Effector memory CD8-positive, alpha-beta T cell (primary cell): ENCODE measurements at places on chromosomes 7 and 10.
A peak's percentile ranks its signal among the peaks of the same experiment; 100 is the strongest.

- DNase-seq = no peak
Observed at GRCh38 chr10:103580011-103580410, 86.5 kb downstream of the NEURL1 start.

GRCh38 chr10:30184397-30185033 lies 125.1 kb upstream of the JCAD start:
- no peak for DNase-seq

DNA sequence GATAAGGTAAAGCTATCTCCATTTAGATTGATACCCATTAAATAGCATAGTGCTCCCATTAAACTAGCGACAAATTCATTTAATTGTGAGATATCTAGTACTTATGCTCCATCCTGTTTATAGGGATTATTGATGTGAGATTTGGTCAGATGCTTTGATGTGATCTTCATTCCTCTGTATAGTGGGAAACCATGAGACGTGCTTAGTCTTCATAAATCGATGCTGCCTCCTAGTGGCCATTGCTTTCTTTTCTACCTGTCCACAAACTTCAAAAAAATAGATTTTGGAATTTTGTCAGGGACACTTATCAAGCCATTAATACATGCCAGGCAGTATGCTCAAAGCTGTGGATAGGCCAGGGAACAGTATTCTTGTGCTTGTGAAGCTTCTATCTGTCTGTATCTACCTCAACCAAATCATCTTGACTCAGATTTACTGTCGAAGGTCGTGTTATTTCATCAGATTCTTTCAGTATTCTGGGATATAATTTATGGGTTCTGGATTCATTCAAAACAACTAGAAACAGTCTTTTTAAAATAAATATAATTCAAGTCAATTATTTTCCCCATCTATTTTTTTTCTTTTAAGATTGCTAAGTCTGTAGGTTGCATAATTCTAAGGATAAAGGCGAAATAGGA lies 12.0 kb downstream of the LSM8 start:
- peak; percentile 51 for DNase-seq

DNA sequence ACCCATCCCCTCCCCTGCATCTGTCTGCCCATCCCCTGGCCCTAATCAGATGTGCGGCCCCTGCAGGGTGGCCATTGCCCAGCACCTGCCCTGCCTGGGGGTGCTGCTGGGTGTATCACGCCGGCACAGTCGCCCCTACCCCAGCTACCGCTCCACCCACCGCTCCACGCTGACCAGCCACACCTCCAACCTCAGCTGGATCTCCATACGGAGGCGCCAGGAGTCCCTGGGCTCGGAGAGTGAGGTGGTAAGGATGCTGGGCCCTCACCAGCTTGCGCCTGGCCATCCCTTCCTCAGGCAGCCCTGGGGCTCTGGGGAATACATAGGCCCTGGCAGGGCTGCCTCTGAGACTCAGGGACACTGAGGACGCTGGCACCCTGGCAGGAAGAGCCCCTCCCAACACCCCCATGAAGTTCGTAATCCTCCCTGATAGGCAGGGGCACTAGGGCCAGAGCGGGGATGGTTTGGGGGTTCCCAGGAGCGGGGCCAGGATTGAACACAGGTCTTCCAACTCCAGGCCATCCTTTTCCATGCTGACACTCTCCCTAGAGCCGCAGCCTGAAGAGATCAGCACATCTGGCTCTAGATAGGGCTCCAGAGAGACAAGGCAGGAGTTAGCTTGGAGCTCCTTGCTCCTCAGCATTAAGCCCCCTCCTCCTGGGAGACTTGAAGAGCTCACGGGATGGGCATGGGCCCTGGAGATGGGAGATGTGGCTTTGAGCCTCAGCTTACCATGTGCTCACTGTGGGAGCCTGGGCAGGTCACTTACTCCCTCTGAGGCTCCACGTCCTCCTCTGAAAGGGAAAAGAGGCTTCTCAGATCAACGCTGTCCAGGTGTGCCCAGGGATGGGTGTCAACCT lies 5.9 kb upstream of the LDB3 start:
- no peak for DNase-seq

- DNase-seq = peak; percentile 78
Observed at GRCh38 chr7:127392566-127393367, at the start of gene ZNF800. ZNF800 (minus strand) TSS chr7:127392708; CDS start chr7:127391557, 1,151 bp downstream.

GRCh38 chr10:119113751-119114732 lies 10.1 kb downstream of the DENND10 start:
- no peak for DNase-seq

DNA sequence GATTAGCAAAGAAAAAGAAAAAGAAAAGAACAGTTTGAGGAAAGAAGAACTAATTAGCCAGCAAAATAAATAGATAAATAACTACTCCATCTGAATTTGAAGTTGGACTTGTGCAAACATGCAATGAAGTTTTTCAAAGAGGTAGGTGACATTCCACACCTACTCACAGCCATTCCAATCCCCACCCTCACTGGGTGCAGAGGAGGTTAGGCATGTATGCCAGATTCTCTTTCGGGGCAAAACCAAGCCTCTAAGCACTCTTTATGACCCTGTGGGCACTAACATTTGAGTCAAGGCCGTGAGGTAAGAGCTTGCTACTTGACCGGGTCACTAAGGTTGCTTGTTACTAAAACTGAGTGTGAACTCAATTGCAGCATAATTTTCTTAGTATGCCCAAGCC lies 108.4 kb upstream of the SEMA3A start:
- no peak for DNase-seq

GRCh38 chr7:45153233-45153632 lies 4.4 kb upstream of the RAMP3 start:
- no peak for DNase-seq

DNA sequence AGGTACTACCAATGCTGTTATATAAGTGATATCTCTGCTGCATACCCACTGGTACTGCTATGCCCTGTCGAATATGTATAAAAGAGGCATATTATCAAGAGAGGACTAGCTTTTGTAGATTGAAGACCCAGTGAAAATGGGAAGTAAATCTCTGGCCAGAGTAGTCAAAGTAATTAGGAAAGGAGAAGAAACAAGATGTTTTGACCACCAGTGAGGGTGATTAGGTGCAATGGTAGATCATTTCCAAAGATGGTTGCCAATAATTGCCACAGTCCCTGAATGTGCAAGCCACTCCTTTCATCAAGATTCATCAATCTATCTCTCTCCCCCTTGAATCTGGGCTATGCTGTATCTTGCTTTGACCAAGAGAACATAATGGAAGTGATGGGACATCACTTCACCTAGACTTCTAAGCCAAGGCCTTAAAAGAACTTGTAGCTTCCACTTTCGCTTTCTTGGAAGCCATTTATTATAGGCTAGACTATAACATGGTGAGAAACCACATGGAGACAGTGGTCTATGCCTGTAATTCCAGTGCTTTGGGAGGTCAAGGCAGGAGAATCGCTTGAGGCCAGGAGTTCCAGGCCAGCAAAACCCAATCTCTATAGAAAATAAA lies 52.6 kb upstream of the ST8SIA6 start:
- no peak for DNase-seq

DNA sequence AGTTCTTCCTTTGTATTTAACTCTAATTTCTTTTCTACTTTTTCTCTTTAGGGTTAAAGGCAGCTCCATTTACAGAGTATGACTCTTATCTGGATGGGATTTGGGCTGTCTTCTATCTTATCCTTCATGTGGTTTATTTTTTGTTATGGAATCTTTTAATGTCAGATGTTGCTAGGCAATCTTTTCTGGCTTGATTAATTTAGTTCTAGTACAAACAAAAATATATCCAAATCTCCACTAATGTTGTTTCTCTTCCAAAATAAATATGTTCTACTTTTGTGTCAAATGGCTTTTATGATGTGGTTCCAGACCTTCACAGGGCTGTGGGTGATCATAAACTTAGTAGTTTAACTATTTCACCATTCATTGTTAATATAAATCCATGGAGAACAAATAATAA lies 246.9 kb downstream of the AHR start:
- DNase-seq = no peak

GRCh38 chr10:118966076-118966849 lies 63.3 kb upstream of the NANOS1 start:
- no peak for DNase-seq

GRCh38 chr10:111459967-111460366 lies 383.1 kb downstream of the ADRA2A start:
- DNase-seq = no peak

DNA sequence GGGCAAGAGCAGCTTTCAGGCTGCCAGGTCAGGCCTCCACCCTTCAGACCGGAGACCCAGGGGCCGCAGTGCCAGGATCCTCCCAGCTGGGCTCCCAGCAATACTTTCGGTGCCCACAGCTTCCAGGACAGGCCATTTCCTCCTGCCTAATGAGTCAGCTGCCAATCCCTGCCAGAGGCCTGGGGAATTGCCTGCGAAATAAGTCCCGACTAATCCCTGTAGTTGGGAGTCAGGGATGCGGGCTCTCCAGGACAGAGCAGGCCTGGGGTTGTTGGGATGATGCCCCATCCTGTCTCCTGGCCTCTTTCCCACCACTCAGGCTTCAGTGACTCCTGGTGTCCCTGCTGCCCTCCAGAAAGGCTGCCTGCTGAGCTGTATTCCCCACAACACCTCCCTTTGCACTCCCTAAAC lies 143.5 kb upstream of the UNC5B start:
- no peak for DNase-seq

- DNase-seq = no peak
Observed at GRCh38 chr10:127013211-127013656, 108.0 kb downstream of the DOCK1 start.

GRCh38 chr7:7395785-7396184 lies 139.9 kb downstream of the COL28A1 start:
- DNase-seq = no peak

GRCh38 chr10:33193701-33194521 lies 140.6 kb downstream of the NRP1 start:
- DNase-seq = no peak

- no peak for DNase-seq
Observed at GRCh38 chr10:4111643-4112042, 326.6 kb upstream of the KLF6 start.

DNA sequence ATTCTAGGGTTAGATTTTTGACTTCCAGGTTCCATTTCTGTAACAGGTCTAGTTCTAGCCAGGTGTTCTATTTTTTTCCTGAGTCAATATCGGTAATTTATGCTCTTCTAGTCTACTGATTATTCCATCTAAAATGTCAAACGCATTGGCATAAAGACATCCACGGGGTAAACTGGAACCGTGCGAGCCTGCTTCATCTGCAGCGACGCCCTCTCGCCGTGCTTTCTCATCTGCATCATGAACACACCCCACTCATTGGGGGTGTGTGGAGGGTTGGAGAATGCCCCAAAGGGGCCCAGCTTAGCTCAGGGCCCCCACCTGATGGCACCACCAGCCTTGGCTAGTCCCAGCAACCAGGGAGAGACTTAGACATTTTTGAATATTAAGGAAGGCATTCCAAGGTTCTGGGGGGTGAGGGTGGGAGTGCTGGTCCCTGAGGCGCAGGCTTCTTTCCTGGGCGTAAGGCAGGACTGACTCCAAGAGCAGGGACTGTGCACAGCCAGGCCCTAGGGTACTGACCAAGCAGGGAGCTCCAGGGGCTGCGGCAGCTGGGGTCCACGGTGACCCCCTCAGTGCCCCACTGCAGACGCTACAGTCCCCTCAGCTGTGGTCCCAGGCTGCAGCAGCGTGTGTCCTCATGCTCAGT lies 12.9 kb upstream of the CRYGN start:
- no peak for DNase-seq

DNA sequence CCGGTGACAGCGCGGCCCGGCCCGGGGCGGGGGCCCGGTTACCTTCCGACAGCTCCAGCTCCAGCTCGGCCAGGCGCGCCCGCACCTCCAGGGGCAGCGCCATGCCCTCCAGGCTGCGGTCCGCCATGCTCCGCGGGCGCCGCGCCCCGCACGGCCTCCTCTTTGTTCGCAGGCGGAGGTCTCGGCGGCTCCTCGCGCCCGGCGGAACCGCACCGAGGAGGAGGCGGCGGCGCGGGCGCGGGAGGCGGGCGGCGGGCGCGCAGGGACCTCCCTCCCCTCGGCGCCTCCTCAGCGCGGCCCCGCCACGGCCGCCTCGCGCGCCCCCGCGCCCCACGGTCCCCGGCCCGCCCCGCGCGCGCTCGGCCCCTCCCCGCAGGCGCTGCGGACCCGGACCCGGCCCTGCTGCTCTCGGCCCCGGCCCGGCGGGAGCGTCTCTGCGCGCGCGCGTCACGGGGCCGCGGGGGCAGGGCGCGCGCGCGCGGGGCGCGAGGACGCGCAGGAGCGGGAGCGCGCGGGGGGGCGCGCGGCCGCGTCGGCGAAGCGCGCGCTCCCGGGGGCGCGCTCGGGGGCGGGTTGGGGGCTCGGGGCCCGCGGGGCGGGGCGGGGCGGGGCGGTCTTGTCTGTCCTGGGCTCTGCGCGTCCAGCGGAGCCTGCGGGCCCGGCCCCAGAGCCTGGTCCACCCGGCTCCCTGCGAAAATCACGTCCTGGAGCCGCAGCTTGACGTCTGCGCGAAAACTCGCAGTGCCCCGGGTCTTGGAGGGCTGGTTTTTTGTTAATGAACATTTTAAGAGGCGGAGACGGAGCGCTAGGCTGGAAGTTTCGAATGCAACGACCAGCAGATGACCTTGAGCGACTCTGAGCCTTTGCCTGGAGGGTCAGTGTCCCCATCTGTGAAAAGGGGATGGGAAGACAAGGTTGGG lies at the start of gene DIP2C:
DIP2C (minus strand) TSS at position 217 of the 920 bp plus-strand sequence; CDS start at position 127, 90 bp downstream.
- DNase-seq = no peak

- no peak for DNase-seq
Observed at GRCh38 chr10:30115626-30115940, 56.2 kb upstream of the JCAD start.

DNA sequence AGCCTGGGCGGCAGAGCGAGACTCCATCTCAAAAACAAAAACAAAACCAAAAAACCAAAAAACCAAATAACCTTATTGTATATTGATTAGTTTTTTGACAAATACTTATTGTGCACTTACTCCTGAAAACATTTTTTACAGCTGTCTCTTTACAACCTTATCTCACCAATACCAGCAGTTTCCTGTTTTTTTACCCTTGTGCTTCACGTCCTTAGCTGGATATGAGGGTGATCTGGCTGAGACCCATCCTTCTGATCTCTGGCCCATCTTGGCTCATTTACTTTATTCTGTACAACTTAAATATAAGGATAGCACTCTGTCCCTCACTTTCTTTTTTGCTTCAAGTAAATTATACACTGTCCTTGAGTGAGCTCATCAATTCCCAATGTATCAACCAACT lies 104.6 kb upstream of the DNAJB12 start:
- DNase-seq = no peak

GRCh38 chr7:79157281-79157680 lies 296.2 kb downstream of the MAGI2 start:
- DNase-seq = no peak

DNA sequence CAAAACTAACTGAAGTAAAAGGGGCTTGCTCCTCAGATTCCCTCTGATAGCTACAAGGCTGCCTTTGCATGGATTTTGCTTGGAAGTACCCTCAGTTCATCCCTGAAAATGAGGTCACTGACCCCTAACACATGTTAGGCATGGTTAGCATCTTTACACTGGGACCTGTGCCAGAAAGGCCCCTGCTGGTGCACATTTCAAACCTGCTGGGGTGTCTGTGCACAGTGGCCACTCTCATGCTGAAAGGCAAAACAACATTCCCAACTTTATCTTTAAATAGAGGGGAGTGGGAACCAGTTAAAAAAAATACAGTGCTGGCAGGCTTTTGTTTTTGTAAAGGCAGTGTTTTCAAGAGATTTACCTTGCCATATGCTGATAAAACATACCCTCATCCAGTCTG lies 99.1 kb downstream of the ANK3 start:
- DNase-seq = no peak
